ENCODE measurements at places on chromosomes 6 and 20. TPM values are rescaled to one million over a fixed set of nuclear protein-coding genes. Genes with fewer than 3 reads are reported as not detected.

- DNase-seq = no peak
Measured at GRCh38 chr20:43194137-43194536, 4.4 kb upstream of the PTPRT start.

DNA sequence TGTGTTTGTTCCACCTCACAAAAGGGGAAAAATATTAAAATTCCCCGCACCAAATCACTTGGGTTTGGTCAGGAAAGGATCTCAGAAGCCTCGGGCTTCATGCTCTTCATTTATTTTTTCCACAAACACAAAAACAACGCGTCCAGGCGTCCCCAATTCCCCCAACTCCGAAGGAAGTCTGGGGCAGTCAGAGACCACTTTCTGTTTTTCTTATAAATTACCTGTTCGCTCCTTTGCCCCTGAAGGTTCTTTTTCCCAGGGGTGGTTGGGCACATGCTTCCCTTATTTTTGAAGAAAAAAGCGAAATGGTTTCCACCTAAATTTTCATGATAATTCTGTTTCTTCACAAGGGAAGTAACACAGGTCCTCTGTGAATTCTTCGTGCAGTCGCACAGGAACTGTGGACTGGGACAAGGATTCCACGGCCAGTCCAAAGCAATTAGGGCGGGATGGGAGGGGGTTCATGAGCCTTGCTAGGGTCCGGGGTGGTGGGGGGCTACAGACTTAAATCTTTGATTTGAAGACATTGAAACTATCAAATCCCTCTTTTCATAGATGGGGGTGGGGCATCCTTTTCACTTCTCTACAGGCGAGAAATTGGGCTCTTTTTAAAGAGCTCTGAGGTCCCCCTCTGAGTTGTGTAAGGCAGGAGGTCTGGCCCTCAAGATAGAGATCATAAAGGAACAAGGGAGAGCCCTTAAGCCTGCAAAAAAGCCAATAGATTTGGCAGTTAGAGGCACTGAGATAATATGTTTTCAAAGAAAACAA, 30.5 kb upstream of the HFE start:
- no peak for DNase-seq

GRCh38 chr20:845941-846893, 12.7 kb downstream of the FAM110A start:
- no peak for DNase-seq

DNA sequence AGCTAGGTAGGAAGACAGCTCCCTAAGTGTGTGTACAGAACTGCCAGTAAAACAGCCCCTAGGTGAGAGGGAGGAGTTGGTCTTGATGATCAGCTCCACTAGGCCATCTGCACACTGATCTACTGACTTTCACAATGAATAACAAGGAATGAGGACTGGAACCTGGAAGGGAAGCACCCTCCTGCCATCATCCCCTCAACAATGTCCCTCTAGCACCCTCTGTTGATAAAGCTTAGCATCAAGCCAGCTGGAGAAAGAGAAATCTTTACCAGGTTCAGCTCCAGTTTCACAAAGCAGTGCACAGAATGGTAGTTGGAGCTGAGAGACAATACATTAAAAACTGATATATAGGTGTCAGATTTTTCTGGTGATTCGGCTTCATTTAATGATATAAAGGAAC, 57.2 kb upstream of the IRAK1BP1 start:
- DNase-seq = peak; percentile 13

- no peak for DNase-seq
Measured at GRCh38 chr6:34593701-34594100, 37.6 kb upstream of the SPDEF start.

DNA sequence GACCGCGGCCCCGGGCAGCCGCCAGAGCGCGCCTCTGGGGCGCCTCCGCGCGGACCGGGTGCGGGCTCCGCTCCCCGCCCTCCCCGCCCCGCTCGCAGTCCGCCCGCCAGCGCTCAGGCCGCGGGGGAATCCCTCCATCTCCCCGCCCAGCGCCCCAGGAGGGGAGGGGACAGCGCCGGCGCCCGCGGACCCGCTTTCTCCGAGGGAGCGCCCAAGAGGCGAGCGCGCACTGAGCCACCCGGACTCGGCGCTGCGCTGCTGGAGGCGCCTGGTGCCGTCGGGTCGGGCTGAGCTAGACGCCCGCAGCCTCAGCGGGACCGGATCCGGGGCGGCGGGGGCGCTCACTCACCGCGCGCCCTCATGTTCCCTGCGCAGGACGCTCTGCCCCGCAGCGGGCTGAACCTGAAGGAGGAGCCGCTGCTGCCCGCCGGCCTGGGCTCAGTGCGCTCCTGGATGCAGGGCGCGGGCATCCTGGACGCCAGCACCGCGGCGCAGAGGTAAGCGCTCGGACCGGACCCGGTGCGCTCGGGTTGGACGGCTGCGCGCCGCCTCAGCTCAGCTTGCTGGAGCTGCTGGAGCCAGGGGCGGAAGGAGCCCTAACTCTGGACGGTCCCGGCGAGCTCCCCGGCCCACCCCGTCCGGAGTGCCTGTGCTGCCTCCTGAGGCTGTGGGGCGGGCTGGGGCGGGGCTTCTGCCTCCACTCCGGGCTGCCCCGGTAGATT, 867 bp downstream of the EBF4 start:
- DNase-seq = no peak

- DNase-seq = no peak
Measured at GRCh38 chr6:9539231-9539755, 875.6 kb downstream of the TFAP2A start.

- DNase-seq = no peak
Measured at GRCh38 chr6:35036828-35037663, 104.1 kb downstream of the TCP11 start.

GRCh38 chr6:150549007-150549406, 50.7 kb upstream of the PLEKHG1 start:
- no peak for DNase-seq

DNA sequence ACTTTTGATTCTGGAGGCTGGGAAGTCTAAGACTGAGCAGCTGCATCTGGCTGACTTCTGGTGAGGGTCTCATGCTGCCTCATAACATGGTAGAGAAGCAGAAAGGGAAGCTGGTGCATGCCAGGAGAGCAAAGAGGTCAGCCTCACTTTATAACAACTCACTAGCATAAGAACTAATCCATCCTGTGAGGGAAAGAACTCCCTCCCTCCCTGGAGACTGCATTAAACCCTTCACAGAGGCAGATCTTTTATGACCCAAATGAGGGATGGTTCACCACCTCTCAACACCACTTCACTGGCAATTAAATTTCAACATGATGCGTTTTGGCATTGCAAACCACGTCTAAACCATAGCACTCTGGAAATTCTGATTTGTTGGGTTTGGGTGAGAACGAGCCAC, 33.9 kb downstream of the STXBP5 start:
- DNase-seq = no peak

GRCh38 chr6:109296452-109296851, 85.8 kb downstream of the CD164 start:
- no peak for DNase-seq

- DNase-seq = peak; percentile 37
Measured at GRCh38 chr20:49484180-49485140, 2.0 kb upstream of the KCNB1 start.

- DNase-seq = no peak
Measured at GRCh38 chr6:147117011-147117410, 87.2 kb upstream of the STXBP5 start.

DNA sequence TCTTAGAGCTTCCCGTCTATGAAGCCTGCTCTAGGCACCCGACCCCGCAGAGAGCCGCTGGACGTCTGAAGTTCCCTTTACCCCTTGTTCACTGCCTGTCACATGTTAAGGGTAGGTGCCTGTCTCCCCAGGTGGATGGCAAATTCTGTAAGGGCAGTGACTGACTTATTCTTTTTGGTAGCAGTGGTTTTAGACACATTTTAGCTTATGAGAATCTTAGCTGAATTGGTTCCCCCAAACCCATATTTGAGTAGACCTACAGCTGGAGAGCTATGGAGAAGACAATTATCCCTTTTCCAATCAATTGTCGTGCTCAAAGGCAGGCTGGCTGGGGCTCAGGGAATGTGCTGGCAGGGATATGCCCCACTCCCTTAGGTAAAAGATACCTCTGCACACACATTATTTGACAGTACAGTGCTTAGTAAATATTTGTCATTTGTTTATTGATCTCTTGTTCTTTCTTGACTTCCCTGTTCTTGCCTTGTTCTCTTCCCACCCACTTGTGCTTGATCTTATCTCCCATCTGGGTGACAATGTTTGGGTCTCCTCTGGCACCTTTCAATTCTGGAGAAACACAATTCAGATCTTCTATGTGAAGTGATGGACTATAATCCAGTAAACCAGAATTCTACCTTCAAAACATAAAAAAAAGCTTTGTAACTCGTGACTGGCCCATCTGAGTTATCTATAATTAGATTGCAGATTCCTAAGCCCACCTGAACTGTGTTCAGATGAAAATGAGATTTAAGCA, 114.3 kb upstream of the SLC2A12 start:
- DNase-seq = no peak

- no peak for DNase-seq
Measured at GRCh38 chr6:25176466-25176865, 102.7 kb upstream of the CARMIL1 start.

DNA sequence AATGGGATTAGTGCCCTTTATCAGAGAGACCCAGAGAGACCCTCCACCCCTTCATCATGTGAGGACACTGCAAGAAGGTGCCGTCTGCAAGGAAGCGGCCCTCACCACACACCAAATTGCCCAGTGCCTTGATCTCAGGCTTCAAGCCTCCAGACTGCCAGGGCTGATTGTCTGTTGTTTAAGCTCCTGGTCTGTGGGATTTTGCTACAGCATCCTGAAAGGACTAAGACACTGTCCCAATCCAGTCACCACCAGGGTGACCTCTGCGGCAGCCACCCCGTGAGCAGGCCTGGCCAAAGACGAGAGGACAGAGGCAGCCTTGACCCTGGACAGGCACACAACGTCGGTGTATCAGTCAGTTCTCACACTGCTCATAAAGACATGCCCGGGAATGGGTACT, 13.5 kb upstream of the FRMD1 start:
- DNase-seq = no peak

GRCh38 chr6:138231381-138231886, 13.1 kb upstream of the PBOV1 start:
- DNase-seq = no peak

- no peak for DNase-seq
Measured at GRCh38 chr20:38034108-38034649, 633 bp downstream of the RPRD1B start.

DNA sequence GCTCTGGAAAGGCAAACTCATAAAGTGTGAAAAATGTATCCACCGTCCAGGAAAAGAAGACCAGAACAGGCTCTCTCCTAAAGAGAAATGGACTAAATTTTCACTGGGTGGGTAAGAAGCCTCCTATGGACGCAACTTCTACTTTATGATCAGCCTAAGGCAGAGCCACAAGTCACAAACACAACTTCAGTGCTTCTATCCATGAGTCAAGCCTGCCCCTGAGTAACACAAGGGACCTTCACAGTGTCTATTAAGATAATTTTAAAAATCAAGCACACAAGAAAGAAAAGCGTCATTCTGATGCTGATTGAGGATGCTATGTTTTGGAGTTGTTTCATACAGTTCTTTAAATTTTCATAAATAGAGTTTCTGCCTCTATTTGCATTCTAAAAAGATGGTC, 601.7 kb upstream of the ARID1B start:
- DNase-seq = no peak

- no peak for DNase-seq
Measured at GRCh38 chr6:110221738-110222137, 41.5 kb downstream of the CDC40 start.

DNA sequence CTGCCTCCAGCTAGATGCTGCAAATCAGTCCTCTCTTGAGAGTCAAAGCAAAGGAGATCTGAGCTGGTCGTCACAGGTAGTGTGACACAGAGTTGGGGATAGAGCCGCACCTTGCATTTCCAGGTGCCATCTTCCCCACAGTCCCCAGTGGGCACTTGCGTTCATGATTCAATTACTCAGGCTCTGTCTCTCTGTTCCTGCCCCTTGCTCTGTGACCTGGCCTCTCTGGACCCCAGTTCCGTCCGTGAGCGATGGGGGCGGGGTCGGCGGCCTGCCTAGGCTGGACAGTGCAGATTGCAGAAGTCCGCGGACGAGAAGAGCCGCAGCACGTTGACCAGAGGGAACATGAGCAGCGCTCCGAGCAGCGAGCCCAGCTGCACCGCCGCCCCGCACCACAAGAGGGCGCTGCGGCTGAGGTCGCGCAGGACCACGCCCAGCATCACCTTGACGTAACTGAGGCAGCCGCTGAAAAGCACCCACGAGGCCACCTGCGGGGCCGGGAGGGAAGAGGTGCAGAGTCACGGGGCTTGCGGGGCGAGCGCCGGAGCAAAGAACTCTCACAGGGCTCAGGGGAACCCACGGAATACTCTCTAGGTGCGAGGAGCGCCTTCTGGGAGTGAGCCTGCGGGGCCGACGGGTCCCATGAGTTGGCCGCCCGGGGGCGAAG, 7.4 kb downstream of the SLC52A3 start:
- no peak for DNase-seq

DNA sequence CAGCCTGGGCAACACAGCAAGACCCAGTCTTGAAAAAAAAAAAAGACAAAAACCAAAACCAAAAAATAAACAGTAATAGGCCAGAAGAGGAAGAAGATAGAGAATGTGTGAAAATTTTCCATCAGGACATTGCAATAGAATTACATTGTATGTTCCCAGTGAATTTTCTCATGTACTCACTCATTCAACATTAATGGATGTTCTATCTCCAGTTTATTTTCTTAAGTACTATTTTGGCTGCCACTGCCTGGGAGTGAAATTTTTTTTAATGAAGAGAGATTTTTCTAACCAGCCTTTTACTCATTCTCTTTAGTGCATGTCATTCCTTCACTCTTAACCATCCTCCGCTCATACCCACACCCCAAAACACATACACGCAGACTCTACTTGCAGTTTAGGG, 282.8 kb downstream of the ALDH8A1 start:
- no peak for DNase-seq

- no peak for DNase-seq
Measured at GRCh38 chr20:48105526-48105925, 320.2 kb upstream of the SULF2 start.

SOBP gene
- 2.6 TPM for total RNA-seq

SIM1 gene
- not detected for total RNA-seq

FRMD1 gene
- not detected for total RNA-seq

SPAG4 gene
- 13.7 TPM for total RNA-seq

TASP1 gene
- total RNA-seq = 9.2 TPM

HEY2 gene
- total RNA-seq = 0.46 TPM

VWA7 gene
- total RNA-seq = 0.11 TPM

RAB44 gene
- not detected for total RNA-seq

CDH4 gene
- 7.5 TPM for total RNA-seq

ENPP5 gene
- total RNA-seq = not detected

UBE2C gene
- 51.4 TPM for total RNA-seq

PARD6B gene
- total RNA-seq = 0.13 TPM

Data from pulmonary artery endothelial cell (primary cell).